ENCODE measurements at places on chromosomes 7 and 10. TPM values are rescaled to one million over a fixed set of nuclear protein-coding genes. Genes with fewer than 3 reads are reported as not detected.

The TAS2R38 gene
- total RNA-seq: not detected

- no peaks in the 10 kb centered on the region for H3K36me3 ChIP-seq
- no peak overlapping the region for H3K27ac ChIP-seq
- H3K4me1 ChIP-seq: no peaks in the 10 kb centered on the region
Measured at GRCh38 chr10:94138391-94138790, 144.7 kb downstream of the PLCE1 start.

GRCh38 chr10:48494611-48495010 is 110.3 kb downstream of the ARHGAP22 start:
- H3K27ac ChIP-seq: no peak overlapping the region
- no peak for DNase-seq
- no peaks in the 10 kb centered on the region for H3K36me3 ChIP-seq
- no peak overlapping the region for H3K4me3 ChIP-seq
- H3K27me3 ChIP-seq: no peaks in the 10 kb centered on the region
- no peaks in the 10 kb centered on the region for H3K4me1 ChIP-seq

DNA sequence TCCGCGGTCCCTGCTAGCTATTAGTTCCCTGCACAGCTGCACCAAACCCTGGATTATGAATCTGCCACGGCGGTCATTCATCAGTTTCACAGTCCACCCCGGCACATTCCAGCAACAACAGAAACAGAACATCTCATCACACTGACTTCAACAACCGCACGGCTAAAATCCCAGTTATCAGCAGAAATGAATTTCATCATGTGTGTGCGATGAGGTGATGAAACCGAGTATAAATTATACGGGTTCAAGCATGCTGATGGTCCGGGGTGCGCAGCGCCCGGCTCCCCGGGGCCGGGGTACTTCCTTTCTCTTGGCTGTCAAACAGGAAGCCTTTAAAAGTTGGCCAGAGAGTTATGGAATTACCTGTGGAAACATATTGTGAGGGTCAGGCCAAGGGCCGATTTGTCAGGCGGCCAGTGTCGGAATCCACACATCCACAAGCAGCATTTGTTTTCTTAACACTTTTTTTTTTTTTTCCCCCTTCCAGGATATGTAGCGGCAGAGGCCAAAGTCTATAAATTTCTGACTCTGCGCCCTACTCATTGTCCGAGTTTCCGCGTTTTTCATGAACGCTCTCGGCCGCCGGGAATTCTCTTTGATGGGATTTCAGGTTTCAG is 420.9 kb upstream of the MGMT start:
- H3K36me3 ChIP-seq: no peaks in the 10 kb centered on the region
- H3K27ac ChIP-seq: no peak overlapping the region
- H3K4me1 ChIP-seq: peaks cover 13% of the 10 kb centered on the region
- no peak for DNase-seq

GRCh38 chr7:38040831-38041230 is 120.4 kb downstream of the EPDR1 start:
- DNase-seq: no peak
- no peak overlapping the region for H3K27ac ChIP-seq
- no peaks in the 10 kb centered on the region for H3K27me3 ChIP-seq
- no peaks in the 10 kb centered on the region for H3K4me1 ChIP-seq

DNA sequence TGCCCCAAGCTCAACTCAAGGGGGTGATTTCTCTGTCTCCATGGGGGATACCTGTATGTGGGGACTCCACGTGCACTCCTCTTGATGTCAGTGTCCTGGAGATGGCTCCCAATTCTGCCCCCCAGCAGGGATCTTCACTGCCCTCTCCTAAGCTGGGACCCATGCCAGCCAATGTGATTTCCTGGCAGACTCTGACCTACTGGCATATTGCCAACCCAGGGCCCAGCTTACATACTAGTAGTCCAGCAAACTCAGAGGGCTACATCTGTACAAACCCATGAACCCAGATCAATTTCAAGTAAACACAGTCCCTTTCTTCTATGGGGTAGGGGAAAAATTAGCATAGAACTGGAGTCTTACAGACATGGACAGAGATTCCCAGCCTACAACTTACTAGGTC is 26.2 kb upstream of the BMPR1A start:
- H3K36me3 ChIP-seq: no peaks in the 10 kb centered on the region
- DNase-seq: no peak
- no peak overlapping the region for H3K27ac ChIP-seq
- no peak overlapping the region for H3K4me3 ChIP-seq
- H3K4me1 ChIP-seq: no peaks in the 10 kb centered on the region

- H3K27me3 ChIP-seq: no peaks in the 10 kb centered on the region
- peaks cover 37% of the 10 kb centered on the region for H3K36me3 ChIP-seq
- no peak overlapping the region for H3K4me3 ChIP-seq
- no peaks in the 10 kb centered on the region for H3K4me1 ChIP-seq
Measured at GRCh38 chr10:90885176-90885575, 13.4 kb downstream of the RPP30 start.

The ETV1 gene
- total RNA-seq: 0.31 TPM

The GPNMB gene
- total RNA-seq: 9.4 TPM

GRCh38 chr7:81256991-81257390 is 338.1 kb upstream of the SEMA3C start:
- H3K27ac ChIP-seq: no peak overlapping the region
- no peak for DNase-seq
- no peak overlapping the region for H3K4me3 ChIP-seq
- H3K27me3 ChIP-seq: no peaks in the 10 kb centered on the region

The TEX36 gene
- not detected for total RNA-seq

DNA sequence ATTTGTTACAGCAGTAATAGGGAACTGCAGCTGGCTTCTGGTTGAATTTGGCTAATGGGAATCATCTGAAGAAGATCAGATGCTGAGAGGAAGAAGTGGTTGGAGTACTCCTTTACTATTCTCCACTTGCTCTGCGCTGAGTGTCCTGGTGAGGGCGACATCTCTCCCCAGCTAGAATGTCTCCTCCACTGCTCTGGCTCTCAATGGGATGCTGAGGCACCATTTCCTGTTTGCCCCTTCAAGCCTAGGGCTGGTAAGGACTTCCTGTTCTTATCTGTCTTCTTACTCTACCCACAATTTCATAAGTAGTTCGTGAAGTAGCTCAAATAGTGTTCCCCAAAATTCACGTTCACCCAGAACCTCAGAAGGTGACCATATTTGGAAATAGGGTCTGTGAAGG is 43.2 kb upstream of the TES start:
- no peak overlapping the region for H3K4me3 ChIP-seq
- H3K27me3 ChIP-seq: no peaks in the 10 kb centered on the region
- no peaks in the 10 kb centered on the region for H3K36me3 ChIP-seq
- peaks cover 6% of the 10 kb centered on the region for H3K4me1 ChIP-seq

GRCh38 chr10:14812271-14812670 is 25.6 kb downstream of the CDNF start:
- peaks cover 9% of the 10 kb centered on the region for H3K4me1 ChIP-seq
- no peak overlapping the region for H3K4me3 ChIP-seq
- no peak for DNase-seq
- no peak overlapping the region for H3K27ac ChIP-seq

DNA sequence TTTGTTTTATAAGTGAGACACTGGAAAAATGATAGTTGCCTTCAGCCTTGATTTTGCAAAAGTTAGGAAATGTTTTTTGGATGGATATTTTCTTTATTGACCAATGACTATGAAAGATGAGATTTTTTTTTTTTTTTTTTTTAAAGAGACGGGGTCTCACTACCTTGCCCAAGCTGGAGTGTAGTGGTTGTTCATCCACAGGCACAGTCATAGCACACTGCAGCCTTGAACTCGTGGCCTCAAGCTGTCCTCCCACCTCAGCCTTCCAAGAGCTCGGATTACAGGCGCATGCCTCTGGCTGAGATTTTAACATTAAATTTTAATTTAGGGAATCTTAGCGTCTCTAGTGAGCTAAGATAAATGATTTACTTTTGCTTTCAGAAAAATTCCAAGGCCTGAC is 66.2 kb downstream of the LOXL4 start:
- no peak overlapping the region for H3K4me3 ChIP-seq
- H3K27ac ChIP-seq: no peak overlapping the region
- H3K27me3 ChIP-seq: no peaks in the 10 kb centered on the region
- no peaks in the 10 kb centered on the region for H3K4me1 ChIP-seq
- DNase-seq: no peak

The NAT16 gene
- total RNA-seq: not detected

DNA sequence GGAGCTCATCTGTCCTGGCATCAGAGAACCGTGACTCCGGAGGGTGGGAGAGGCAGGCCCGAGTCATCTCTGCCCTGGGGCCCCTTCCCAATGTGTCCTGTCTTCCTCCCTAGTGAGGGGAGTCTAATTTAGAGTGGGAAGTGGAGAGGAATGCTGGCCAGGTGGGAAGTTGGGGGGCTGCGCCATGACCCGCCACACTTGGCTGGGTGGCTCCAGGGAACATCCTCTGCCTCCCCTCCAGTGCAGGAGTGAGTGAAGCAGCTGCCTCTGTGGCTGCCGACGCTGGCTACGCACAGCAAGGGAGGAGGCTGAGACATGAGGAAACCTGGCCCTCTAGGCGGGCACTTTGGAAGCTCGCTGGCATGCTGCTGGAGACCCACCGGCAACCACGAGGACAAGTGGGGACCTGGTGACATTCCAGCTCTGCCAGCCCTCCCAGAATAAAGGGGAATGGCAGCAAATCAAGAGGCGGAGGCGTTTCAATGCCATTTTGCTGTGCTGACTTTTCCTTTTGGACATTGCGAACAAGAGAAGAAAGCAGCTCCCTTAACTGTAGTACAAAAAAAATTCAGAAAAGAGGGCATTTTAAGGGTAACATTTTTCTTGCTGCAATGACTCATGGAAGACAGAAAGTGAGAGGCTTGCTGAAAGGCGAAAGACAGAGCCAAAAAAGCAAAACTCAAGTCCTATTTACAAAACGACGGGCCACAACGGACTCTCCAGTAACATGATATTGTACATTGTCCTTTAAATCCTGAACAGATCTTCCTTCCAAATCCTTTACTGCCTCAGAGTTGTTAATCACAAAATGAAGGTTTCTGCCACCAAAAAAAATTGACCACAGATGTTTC is 121.2 kb upstream of the PITRM1 start:
- no peaks in the 10 kb centered on the region for H3K27me3 ChIP-seq
- no peaks in the 10 kb centered on the region for H3K36me3 ChIP-seq
- H3K4me3 ChIP-seq: no peak overlapping the region
- H3K4me1 ChIP-seq: no peaks in the 10 kb centered on the region

- no peak overlapping the region for H3K4me3 ChIP-seq
- H3K27me3 ChIP-seq: no peaks in the 10 kb centered on the region
- no peak for DNase-seq
Measured at GRCh38 chr10:12783293-12783692, 218.2 kb downstream of the CCDC3 start.

The PTF1A gene
- total RNA-seq: not detected

- H3K27me3 ChIP-seq: no peaks in the 10 kb centered on the region
- no peaks in the 10 kb centered on the region for H3K4me1 ChIP-seq
- peak overlapping the region; percentile 63 for H3K27ac ChIP-seq
- no peak for DNase-seq
- H3K36me3 ChIP-seq: no peaks in the 10 kb centered on the region
Measured at GRCh38 chr7:158617737-158618128, 30.1 kb upstream of the PTPRN2 start.

DNA sequence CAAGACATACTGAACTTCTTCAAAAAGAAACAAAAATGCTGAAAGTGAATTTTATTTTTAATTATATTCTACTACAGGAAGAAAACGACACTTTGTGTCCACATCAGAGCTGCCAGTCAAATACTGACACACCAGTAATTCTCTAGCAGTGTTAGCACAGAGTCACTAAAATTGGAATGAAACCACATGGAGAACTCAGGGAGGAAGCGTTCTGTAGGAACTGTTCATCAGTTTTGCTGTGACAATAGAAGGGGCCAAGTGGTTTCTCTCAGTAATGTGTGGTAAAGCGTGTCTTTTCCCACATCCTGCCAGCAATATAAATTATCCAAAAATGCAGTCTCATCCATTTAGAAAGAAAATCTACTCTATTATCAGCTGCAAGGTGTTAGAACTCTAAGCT is 683.3 kb downstream of the GRM8 start:
- H3K36me3 ChIP-seq: no peaks in the 10 kb centered on the region
- H3K27me3 ChIP-seq: no peaks in the 10 kb centered on the region
- no peaks in the 10 kb centered on the region for H3K4me1 ChIP-seq
- H3K4me3 ChIP-seq: no peak overlapping the region

The GSDME gene
- 3.9 TPM for total RNA-seq

- no peaks in the 10 kb centered on the region for H3K36me3 ChIP-seq
- no peaks in the 10 kb centered on the region for H3K27me3 ChIP-seq
- no peak for DNase-seq
- H3K4me3 ChIP-seq: no peak overlapping the region
Measured at GRCh38 chr10:23453465-23453864, 14.6 kb downstream of the OTUD1 start.

The SLC16A12 gene
- total RNA-seq: not detected

GRCh38 chr7:111256391-111256790 is 165.5 kb downstream of the LRRN3 start:
- H3K27me3 ChIP-seq: no peaks in the 10 kb centered on the region
- H3K4me1 ChIP-seq: no peaks in the 10 kb centered on the region
- H3K4me3 ChIP-seq: no peak overlapping the region

DNA sequence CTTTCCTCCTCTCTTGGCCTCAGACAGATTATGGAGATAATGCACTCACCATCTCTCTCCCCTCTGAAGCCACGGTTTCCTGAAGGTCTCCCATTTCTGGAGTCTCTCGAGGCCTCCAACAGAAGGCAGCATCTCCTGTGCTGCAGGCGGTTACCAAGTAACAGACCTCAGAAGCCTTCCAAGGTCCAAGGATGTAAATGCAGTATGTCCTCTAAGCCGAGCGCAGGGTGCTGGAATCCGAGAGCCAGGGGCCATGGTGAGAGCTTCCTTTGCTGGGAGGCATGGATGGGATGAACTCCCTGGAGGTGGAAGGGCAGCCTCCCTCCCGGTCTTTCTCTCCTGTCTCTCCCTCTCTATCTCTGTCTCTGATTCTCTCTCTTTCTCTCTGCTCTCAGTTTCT is 79.8 kb downstream of the ADARB2 start:
- no peaks in the 10 kb centered on the region for H3K36me3 ChIP-seq
- DNase-seq: no peak
- no peak overlapping the region for H3K4me3 ChIP-seq
- H3K27ac ChIP-seq: no peak overlapping the region
- H3K4me1 ChIP-seq: no peaks in the 10 kb centered on the region
- no peaks in the 10 kb centered on the region for H3K27me3 ChIP-seq

The MOGAT3 gene
- not detected for total RNA-seq

GRCh38 chr10:5292196-5292735 is 72.5 kb upstream of the UCN3 start:
- DNase-seq: peak; percentile 33
- H3K4me3 ChIP-seq: peak overlapping the region; percentile 63
- peak overlapping the region; percentile 51 for H3K27ac ChIP-seq
- peaks cover 53% of the 10 kb centered on the region for H3K4me1 ChIP-seq
- no peaks in the 10 kb centered on the region for H3K27me3 ChIP-seq
- H3K36me3 ChIP-seq: no peaks in the 10 kb centered on the region

The CFAP69 gene
- total RNA-seq: 0.53 TPM

DNA sequence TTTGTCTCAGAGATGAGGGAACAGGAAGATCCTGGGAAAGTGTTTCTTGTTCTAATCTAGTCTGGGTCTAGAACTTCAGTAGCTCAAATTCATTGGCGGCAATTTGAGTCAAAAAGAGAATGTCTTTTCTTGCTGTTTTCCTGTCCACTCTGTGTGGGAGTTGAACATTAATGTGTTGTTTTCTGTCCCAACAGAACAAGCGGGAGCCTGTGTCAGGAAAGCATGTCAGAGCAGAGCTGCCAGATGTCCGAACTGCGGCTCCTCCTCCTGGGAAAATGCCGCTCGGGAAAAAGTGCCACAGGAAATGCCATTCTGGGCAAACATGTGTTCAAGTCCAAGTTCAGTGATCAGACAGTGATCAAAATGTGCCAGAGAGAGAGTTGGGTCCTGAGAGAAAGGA is 16.0 kb downstream of the GIMAP8 start:
- DNase-seq: no peak
- H3K4me3 ChIP-seq: no peak overlapping the region
- peaks cover 63% of the 10 kb centered on the region for H3K4me1 ChIP-seq
- H3K27me3 ChIP-seq: no peaks in the 10 kb centered on the region
